ENCODE measurements at places on chromosomes 13 and 19. TPM values are rescaled to one million over a fixed set of nuclear protein-coding genes. Genes with fewer than 3 reads are reported as not detected.

Gene SLITRK6
- 0.58 TPM for total RNA-seq

Gene CNN1
- 0.55 TPM for total RNA-seq

Gene UBAC2
- total RNA-seq = 58.5 TPM

Gene SEMA6B
- total RNA-seq = 6.3 TPM

Gene CEBPA
- total RNA-seq = 7.6 TPM

Gene TGFBR3L
- 1.7 TPM for total RNA-seq

Gene CTXN1
- total RNA-seq = 10.0 TPM

Gene SCAF1
- 66.3 TPM for total RNA-seq

Gene EFNA2
- total RNA-seq = 2.1 TPM

Gene GIPC3
- 0.19 TPM for total RNA-seq

Gene ZNF90
- total RNA-seq = not detected
